Ureter (tissue), 1 donor: ENCODE measurements at places on chromosomes 5 and 9.

- DNase-seq, result peak; percentile 45
Measured at GRCh38 chr5:180860273-180860886, 696 bp downstream of the ZFP62 start.

GRCh38 chr9:128393145-128393775, 22.1 kb downstream of the URM1 start:
- no peak for DNase-seq

GRCh38 chr5:142320430-142320738, 4.4 kb downstream of the SPRY4 start:
- DNase-seq, result no peak

GRCh38 chr9:123282362-123283047, 14.1 kb upstream of the STRBP start:
- no peak for DNase-seq

DNA sequence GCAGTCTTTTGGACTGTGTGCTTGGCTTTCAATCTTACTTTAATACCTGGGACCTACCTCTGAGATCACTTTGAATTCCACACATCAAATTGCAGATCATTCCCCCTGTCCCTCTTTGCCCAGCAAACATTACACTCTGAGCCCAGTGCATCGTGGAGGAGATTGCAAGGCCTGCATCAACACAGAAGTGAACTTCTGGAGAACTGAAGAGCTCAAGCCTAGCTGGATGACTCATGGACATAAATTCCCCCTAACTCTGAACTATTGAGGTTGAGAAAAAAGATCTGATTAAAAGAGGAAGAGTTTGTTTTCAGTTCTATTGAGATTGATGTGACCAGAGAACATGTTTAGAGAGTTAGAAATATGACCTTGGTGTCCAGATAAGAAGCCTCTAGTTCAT, 316.0 kb upstream of the DMAC1 start:
- DNase-seq, result no peak

GRCh38 chr9:132531710-132532570, 50.5 kb upstream of the BARHL1 start:
- DNase-seq, result no peak

GRCh38 chr5:40605295-40605958, 74.3 kb upstream of the PTGER4 start:
- no peak for DNase-seq

- DNase-seq, result no peak
Measured at GRCh38 chr5:107199756-107200155, 471.0 kb downstream of the EFNA5 start.

- no peak for DNase-seq
Measured at GRCh38 chr5:181164076-181164952, 16.9 kb downstream of the OR2V2 start.

- DNase-seq, result no peak
Measured at GRCh38 chr9:19050637-19051591, 1.7 kb downstream of the RRAGA start.

- no peak for DNase-seq
Measured at GRCh38 chr5:143892271-143892670, 80.3 kb downstream of the HMHB1 start.

- no peak for DNase-seq
Measured at GRCh38 chr5:157188270-157188669, 7.6 kb downstream of the ITK start.

DNA sequence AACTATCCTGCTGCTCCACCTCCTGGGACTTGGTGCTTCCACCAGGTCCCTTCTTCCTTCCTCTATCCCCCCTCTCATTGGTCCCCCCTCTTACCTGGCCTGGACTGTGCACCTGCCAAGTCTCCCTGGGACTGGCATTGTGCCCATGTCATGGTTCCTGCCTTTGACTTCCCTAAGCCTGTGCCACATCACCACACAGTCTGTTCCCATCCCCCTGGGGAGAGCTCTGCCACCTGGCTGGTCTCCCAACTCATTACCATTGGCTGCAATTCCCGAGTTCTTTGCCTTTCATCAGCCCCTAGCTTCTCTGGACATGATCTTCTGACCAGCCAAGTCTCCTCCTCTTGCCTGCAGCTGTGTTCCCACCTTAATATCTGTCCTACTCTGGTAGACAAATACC, 180.3 kb downstream of the SREK1 start:
- no peak for DNase-seq

DNA sequence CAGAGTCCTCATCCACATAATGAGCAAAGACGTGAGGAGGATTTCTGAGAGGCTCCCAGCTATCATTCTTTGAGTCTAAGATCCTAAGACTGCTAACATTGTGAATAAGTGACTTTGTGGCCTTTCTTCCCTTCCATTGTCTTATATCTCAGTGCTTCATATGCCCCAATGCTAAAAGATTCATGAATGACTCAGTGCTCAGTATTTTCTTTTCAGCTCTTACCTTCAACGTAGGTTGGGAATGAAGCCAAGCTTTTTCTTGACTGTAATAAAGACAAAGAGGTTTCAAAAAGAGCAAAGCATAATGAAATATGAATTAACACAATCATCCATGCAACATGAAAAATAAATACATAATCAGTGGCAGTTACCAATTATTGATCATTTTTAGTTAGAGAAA, 146.4 kb downstream of the ENTREP1 start:
- DNase-seq, result no peak

- peak; percentile 83 for DNase-seq
Measured at GRCh38 chr9:134375430-134376385, 49.5 kb downstream of the RXRA start.

GRCh38 chr9:137296670-137297664, 5.1 kb downstream of the NRARP start:
- DNase-seq, result no peak

DNA sequence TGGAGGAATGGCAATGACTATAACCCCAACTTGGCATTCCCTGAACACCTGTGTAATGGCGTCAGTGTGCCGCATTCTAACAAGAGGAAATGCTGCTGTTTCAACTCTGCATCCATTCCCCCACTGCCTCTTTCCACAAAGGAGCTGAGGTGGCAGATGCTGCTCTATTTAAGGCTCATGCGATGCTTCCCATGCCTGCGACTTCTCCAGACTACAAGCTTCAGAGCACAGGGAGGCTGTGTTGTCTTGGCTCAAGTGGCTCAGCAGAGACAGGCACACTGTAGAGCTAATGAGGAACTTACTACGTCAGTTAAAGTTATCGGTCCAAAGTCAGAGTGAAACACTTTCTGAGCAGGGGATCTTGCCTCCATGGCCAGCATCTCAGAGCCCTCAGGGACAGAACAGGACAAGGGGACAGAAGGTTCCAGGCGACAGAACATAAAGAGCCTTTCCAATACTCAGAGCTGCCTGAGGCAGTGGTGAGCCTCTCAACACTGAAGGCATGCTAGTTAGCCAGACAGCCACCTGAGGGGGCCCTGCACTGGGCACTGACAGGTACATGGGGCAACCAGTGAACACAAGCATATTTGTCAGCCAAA, 21.8 kb downstream of the TNIP1 start:
- DNase-seq, result no peak

DNA sequence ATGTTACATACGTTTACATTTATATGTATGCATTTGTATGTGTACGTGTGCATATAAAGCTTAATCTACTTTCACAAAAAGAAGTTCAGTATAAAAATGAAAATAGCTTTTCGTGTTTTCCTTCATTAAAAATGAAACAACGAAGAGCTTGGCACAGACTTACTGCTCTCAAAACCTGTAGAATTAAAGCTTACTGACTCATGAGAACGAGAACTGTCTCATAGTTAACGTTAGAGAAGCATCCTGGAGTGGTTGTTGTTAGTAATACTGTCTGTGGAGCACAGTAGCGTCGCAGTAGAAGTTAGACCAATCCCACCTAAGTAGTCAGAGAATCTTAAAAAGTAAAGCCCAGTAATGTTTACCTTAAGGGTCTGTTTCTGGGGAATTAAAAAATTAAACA, 1.3 kb downstream of the MAT2B start:
- DNase-seq, result no peak

- DNase-seq, result no peak
Measured at GRCh38 chr9:128498911-128499310, 5.6 kb upstream of the GLE1 start.

DNA sequence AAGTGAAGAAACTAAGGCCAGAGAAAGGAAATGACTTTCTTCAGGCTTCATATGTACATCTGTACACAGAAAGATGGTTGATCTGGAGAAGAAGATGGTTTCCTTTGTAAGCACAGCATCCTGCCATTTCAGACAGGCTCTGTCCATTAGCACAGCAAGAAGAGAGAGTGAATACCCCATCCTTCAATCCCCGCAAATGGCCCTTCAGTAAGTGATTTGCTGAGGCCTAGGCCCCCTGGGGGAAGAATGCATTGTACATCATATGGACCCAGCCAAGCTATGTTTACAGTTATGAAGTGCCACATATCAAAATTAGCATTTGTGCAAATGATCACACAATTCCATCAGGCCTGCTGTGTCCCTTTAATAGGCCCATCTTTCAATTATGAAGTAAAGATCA, 657.4 kb downstream of the BRINP1 start:
- no peak for DNase-seq

- no peak for DNase-seq
Measured at GRCh38 chr9:27505744-27506161, 18.3 kb upstream of the IFNK start.

DNA sequence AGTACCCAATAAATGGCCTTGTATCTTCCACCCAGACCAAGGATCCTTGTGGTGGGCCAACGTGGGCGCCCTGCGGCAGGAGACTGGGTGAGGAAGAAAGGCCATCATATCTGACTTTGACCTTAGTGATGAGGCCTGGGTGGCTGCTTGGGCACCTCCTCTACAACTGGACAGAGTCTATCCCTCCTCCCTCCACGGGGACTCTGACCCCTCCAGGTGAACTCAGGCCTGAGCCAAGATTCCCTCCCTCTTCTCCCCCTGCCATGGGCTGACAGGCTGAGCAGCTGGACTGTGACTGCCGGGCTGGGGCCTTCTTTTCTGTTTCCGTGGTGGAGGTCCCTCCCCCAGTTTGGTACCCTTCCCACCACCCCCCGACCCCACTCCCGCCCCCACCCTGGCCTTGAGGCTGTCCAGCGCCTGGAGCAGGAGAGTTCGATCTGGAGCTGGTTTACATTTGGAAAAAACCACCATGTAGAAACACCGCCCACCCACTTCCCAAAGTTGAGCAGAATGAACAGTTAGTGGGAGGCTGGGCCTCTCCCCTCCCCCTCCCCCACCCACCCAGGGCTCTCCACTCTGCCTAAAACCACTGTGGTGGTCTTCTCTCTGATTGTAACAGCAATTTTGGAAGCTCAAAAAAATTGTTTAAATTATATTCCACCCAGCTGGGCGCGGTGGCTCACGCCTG, 1.2 kb upstream of the PHYHD1 start:
- DNase-seq, result no peak

DNA sequence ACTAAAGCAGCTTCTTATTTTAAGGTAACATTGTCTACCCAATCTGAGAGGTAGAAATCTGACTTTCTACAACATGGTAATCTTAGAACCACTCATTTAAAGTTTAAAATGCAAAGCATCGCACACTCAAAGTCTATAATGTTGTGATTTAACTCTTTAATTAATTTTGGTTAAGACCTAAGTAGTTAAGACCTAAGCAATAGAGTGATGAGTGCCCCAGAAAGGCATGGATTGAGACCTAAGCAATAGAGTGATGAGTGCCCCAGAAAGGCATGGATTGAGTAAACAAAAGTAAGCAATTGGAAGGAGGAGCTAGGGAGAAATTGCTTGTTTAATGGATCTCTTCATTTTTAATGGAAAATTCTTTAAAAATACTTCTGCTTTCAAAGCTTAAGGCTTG, 86.8 kb downstream of the NLN start:
- DNase-seq, result no peak

DNA sequence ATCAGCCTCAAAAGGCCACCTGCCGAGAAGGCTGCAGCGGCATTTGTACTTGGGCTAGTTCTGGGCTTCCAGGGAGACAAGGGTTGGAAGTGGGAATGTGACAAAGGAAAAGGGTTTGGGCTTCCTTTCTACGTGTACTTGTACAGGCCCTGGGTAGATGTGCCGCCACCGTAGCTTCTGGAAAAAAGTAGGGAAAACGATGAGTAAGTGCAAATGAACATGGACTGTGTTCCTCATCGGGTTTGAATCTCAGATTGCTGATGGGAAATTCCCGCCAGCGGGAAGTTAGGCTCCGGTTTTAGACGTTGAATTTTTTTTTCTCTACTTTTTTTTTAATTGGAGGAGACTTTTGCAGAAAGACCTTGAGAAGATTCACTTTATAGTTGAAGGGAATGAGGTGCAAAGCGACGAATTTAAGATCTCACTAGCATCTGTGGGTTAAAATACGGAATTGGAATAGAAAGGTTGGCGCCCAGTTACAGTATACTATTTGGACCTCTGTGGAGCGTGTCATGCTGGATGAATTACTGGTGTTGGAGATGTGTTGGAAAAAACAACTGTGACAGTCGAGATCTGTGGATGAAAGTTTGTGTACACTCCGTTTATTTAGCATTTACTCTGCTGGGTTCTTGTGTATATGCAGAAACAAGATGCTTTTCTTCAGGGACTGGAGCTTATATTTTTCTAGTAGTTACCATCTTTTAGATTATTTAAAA, 1.2 kb downstream of the G3BP1 start:
- DNase-seq, result no peak

GRCh38 chr5:41735213-41735612, 135.0 kb downstream of the OXCT1 start:
- no peak for DNase-seq

DNA sequence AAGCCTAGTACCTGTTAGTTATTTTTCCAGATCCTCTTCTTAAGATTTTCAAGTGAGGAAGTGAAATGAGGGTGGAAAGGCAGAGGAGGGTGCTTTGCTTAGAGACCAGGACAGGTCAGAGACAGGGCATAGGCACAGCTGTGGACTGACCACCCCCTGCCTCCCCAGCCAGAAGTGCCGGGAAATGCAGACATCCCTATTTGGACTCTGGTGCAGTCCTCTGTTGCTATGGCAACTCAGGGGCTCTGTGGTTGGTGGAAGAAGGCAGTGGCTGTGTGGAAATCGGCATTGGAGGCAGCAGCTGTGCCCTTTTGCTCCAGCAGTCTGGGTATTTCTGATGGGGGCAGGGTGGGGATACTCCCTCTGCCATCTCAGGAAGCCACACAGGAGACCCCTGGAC, 43.3 kb upstream of the NDFIP1 start:
- no peak for DNase-seq

- DNase-seq, result no peak
Measured at GRCh38 chr5:151110122-151110681, 29.4 kb upstream of the TNIP1 start.

GRCh38 chr9:105967797-105968196, 273.5 kb downstream of the TMEM38B start:
- DNase-seq, result no peak

DNA sequence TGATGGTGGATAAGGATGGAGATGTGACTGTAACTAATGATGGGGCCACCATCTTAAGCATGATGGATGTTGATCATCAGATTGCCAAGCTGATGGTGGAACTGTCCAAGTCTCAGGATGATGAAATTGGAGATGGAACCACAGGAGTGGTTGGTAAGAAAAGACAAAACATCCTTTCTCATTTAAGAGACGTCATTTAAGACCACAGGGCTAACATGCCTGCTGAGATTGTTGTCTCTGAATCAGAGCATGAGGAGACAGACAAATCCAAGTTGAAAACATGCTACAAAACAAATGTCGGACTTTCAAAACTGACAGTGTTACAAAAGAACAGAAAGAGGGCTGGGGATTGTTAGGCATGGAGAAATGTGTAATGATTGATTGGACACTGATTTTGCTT, 4.6 kb downstream of the CCT5 start:
- no peak for DNase-seq
